ENCODE measurements at places on chromosomes 2 and 18.

- no peak for DNase-seq
These were observed 318.0 kb downstream of the ALK start for GRCh38 chr2:29603341-29603740.

- DNase-seq, result no peak
These were observed 45.6 kb upstream of the SALL3 start for GRCh38 chr18:78934003-78934402.

DNA sequence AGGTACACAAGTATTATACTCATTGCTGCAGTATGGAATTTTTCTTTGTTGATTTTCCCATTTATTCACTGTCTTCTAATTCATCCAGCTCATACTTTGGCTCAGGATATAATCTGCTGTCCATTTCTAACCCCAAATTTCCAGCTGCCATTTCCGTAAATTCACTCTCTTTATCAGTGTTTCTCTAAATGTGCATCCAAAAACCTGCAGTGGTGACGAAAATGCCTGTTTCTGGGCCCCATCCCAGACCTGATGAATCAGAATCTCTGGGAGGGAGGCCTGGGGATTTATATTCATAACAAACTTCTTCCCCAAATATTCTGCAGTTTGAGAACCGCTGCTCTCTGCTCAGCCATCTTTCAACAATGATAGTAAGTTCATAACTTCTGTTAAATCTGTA, 86.6 kb downstream of the VWC2L start:
- no peak for DNase-seq

DNA sequence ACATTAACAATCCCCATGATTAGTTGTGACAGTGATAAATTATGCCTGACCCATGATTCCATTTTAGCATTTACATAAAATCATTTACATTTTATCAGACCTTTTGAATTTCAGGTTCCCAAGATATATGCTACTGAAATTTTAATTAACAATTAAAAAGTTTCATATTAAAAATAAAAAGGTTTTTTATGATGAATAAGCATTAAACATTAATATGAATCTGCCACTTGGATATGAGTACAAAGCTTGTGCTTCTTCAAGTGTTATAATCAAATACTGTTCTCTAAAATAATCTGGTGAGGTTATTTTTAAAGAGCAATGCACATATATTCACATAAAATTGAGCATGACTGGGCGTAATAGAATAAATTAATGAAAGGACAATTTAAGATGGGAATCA, 1218.0 kb downstream of the CNTNAP5 start:
- no peak for DNase-seq

- no peak for DNase-seq
These were observed 915.6 kb downstream of the NRXN1 start for GRCh38 chr2:50116096-50117010.

DNA sequence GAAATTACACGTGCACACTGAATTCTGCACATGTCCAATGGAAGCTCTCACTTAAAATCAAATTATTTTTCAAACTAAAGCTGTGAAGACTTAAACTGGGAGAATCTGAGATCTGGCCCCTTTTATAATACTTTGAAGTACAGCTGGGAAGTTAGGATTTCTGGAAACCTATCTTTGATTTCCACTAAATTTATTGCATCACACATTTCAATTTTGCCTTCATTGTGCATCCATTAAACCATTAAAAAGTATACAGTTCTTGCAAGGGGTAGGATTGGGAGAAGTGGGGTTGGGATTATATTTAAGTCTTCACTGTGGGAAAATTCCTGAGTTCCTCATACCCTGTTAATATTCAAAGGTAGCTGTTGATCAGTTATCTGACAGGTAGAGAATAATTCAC, 1229.6 kb upstream of the ZEB2 start:
- no peak for DNase-seq

GRCh38 chr2:15579641-15580040, 12.0 kb upstream of the DDX1 start:
- no peak for DNase-seq

- no peak for DNase-seq
These were observed 3.4 kb downstream of the WDFY1 start for GRCh38 chr2:223941579-223942277.

GRCh38 chr18:62585274-62586150, 62.7 kb downstream of the ZCCHC2 start:
- no peak for DNase-seq

DNA sequence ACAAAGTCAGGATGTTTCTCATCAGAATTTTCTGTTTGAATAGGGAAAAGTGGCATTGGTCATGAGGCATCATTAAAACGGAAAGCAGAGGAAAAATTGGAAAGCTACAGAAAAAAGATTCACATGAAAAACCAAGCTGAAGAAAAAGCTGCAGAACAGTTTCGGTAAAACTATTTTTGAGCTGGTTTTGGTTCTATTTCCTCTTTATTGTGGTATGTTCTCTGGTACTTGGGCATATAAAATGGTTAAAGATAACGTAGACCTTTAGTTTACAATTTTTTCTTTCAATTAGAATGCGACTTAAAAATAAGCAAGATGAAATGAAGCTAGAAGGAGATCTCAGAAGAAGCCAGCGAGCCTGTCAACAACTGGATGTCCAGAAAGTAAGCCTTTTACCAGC, 7.6 kb downstream of the GPATCH11 start:
- no peak for DNase-seq

- DNase-seq, result no peak
These were observed 278.4 kb downstream of the LRRTM1 start for GRCh38 chr2:80026040-80026729.

DNA sequence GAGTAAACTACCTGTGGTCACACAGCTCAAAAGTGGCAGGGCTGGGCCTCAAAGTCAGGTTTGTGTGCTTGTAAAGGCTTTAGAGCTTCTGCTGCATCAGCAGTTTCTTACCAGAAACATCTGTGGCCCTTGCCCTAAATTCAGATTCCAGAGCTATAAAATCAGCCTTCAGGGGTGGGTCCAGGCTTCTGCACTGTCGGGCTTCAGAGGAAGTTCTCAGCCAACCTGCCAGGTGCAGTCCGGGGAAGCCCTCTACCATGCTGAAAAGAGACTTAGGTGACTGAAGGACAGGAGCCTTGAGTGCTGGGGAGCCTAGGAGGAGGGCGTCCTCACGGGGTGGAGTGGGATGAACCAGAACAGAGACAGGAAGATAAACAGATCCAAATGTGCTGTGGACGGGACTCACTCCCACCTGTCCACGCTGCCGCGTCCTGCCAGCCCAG, 69.9 kb upstream of the HS6ST1 start:
- DNase-seq, result no peak

DNA sequence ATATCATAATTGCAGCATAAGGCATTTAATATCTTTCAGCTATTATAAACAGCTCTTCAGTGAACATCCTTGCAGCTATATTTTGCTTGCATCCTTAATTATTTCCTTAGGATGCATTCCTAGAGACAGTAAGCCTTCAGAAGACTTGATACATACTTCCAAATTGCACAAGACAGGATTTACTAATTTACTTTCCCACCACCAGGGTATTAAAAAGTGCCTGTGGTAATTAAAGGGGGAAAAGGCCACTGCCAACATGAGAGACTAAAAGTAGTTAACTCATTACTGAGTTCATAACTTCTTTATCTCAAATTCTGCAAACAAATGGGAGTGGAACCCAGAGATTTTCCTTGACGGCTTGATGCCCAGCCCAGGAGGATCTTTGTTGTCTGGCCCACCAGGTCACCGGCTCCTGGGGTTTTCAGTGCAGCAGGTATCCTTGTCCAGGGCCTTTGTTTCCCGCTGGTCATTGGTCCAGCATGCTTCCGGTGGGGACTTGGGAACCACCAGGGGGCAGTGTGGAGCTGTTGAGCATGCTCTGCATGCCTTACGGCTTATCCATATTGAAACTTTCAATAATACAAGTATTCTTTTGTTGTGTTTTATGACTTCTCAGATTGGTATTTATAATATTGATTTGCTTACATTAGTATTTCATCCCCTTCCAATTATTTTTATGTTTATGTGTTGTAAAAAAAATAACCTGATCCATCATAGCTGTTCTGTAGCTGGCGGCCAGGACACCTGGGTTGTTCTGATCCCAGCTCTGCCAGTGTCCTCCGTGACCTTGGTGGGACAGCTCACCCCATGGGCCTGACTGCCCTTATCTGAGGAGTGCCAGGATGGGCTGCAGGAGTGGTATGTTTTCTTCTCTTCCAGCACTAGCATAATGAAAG, 61.4 kb downstream of the TGOLN2 start:
- DNase-seq, result peak; percentile 77

DNA sequence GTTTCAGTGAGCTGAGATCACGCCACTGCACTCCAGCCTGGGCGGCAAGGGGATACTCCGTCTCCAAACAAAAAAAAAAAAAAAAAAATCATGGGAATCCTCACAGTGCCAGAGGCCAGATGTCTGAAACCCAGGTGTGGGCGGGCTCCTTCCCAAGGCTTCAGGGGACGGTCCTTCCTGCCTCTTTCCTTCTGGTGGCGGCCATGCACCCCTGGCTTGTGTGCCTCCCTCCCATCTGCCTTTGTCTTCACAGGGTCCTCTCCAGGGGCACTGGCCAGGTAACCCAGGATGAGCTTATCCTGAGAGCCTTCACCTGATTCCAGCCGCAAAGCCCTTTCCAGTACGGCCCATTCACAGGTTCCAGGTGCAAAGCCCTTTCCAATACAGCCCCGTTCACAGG, 40.9 kb upstream of the GPC1 start:
- no peak for DNase-seq

- no peak for DNase-seq
These were observed 573.9 kb downstream of the EPHA4 start for GRCh38 chr2:220998156-220998555.

- no peak for DNase-seq
These were observed 47.5 kb downstream of the RHBDD1 start for GRCh38 chr2:226883296-226883795.

DNA sequence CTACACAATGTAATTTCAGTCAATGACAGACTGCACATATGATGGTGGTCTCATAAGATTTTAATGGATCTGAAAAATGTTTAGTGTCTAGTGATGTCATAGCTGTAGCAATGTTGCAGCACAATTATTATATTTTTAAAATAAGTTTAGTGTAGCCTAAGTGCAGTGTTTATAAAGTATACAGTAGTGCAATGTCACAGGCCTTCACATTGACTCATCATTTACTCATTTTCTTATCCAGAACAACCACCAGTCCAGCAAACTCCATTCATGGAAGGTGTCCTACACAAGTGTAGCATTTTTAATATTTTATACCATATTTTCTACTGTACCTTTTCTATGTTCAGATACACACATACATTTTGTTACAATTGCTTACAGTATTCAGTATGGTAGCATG, 663.1 kb downstream of the ERBB4 start:
- no peak for DNase-seq
